ENCODE measurements at places on chromosomes 2 and 18.

DNA sequence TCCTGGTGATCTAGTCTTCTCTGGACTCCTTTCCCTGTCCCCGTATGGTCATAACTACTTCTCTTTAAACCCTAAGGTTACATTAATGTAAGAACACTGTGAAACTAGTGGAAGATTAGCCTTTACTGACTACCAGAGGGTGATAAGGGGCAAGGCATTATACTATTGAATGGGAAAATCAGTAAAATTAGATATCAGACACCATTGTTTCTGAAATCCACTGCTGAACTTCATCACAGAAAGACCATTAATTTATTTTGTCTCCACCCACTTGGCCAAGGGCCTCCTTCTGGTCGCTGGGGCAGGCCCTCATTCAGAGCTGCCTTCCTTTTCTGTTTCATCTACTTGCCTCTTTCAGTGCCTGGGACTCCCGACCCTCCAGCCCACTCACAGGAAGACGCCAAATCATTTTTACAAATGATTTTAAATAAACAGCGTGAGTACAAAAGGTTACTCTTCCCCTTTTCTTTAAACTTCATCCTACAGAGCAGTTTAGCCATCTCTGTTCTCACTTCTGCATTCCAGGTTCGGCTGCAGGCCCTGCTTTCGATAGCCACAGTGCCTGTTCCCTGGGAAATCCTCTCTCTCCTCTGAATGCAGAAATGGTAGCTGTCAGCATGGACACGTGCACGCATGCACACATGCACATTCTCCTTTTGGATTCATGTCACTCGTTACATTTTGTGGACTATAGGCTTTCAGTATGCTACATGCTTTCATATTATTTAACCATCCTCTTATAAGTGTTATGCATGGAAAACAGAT, 70.3 kb upstream of the DOCK10 start:
- peak; percentile 49 for DNase-seq

GRCh38 chr18:44815108-44815507, 134.4 kb downstream of the SETBP1 start:
- DNase-seq = no peak

GRCh38 chr2:49616800-49617199, 462.5 kb upstream of the FSHR start:
- peak; percentile 32 for DNase-seq

DNA sequence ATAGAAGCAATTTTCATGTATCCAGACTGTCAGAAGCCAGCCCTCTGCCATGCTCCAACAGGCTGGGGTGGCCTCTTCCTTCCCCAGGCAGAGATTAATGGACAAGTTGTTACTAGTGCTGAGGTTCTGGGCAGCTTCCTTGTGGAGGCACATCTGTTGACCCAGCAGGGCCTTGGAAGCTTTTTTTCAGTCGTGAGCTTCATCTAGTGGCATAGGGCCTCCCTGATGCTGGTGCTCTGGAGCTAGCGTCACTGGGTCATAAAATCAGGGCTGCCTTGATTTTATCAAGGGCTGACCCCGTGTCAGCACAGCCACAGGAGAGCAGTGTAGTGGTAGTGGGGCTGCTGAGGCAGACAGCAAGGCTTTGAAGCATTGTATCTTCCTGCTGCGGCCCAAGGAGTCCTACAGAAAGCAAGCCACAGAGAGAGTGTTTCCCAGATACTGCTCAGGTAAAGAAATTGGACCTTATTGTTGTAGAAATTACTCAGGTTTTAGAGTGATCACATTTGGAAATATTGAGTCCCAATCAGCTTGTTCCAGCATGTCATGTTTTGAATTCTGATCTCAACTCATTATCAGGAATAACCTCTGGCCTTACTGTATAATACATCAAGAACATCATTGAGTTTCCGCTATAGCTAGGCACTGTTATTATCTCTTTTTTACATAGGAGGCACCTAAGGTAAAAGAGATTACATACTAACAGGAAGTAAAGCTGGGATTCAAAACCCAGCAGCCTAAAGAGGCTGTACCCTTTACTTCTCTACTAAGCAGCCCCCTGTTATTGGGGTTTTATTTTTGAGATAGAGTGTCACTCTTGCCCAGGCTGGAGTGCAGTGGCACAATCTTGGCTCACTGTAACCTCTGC, 92.3 kb upstream of the ALPP start:
- no peak for DNase-seq

- DNase-seq = no peak
These were observed 93.8 kb upstream of the ODC1 start for GRCh38 chr2:10541775-10542432.

- DNase-seq = no peak
These were observed 1262.7 kb upstream of the NRXN1 start for GRCh38 chr2:52294628-52295027.

DNA sequence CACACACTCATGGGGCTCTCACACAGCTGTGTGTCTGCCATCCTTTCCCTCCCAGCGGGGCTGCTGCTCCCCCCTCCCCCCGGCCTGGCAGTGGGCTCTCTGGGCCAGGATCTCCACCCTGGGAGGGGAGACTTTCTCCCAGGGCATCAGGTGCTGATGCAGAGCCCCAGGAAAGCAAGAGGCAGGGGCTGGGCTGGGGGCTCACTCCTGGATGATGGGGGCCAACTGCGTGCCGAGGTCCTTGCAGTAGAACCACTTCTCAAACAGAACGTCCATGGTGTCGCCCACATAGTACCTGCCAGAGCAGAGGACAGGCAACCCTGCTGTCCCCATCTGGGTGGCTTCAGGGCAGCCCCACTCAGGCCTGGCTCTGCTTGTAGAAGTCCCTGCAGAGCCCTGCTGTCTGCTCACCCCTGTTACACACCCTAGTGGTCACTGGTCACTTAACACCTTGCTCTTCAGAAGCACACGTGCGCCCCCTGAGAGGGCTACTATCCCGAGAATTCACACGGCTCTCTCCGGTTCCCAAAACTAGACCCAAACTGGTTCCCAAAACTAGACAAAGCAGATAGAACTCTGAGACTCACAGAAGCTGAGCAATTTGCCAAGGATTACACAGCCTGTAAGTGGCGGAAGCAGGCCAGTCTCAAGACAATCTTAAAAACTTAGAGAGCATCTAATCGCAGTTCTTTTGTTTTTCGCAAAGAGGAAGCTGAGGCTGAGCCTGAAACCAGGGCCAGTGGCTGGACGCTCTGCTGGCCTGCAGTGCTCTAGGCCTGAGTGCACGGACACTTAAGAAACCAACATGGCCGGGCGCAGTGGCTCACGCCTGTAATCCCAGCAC, 6.6 kb upstream of the OXER1 start:
- DNase-seq = peak; percentile 37

DNA sequence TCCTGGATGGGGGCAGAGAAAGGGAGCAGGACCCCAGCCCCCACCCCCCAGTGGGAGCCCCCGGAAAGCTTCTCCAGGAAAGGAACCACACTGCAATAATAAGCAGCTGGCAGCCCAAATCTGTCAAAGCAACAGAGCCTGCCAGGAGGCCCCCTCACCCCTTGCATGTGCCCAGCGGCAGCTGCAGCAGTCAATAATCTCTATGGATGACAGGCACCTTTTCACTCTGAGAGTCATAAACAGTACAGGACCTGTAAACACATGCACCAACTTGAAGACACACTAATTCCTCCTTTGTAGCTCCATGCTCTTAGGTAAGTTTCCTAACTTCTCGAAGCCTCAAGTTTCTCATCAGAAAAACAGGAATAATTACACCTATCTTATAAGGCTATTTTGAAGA, 26.2 kb upstream of the KDM3A start:
- no peak for DNase-seq

DNA sequence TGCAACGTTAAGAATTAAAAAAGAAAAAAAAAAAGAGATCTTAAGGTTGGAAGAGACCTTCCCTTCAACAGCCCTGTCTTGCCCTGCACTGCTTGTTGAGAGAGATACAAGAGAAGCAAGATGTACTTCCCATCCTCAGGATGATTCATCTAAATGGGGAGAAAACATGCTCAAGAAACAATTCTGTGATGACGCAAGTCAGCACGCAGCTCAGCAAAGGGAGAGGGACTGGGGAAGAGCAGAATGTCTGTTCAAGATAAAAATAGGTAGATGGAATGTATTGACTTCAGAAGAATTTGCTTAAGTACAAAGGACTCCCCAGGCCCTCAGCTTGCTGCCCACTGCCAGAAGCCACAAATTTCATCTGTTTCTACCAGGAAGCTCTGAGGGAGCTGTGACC, 198.2 kb upstream of the SPRED2 start:
- DNase-seq = peak; percentile 86

DNA sequence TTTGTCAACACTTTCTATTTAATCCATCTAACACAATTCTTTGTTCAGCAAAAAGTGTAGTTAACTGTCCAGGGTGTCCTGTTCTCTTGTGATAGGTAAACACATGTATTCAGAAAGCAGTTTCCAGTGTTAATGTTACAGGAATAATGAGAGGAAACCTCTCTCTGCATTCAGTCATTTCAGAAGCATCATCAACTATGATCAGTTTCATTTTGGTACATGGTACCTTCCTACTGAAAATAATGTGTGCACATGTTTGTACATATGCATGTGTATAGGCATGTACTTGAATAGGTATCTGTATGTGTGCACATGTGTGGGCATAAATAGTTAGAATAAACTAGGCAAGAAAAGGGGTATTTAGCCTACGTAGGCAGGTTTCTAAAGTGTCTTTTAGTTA, 16.6 kb downstream of the EFEMP1 start:
- no peak for DNase-seq

GRCh38 chr18:31429623-31430022, 17.9 kb upstream of the DSG3 start:
- no peak for DNase-seq

DNA sequence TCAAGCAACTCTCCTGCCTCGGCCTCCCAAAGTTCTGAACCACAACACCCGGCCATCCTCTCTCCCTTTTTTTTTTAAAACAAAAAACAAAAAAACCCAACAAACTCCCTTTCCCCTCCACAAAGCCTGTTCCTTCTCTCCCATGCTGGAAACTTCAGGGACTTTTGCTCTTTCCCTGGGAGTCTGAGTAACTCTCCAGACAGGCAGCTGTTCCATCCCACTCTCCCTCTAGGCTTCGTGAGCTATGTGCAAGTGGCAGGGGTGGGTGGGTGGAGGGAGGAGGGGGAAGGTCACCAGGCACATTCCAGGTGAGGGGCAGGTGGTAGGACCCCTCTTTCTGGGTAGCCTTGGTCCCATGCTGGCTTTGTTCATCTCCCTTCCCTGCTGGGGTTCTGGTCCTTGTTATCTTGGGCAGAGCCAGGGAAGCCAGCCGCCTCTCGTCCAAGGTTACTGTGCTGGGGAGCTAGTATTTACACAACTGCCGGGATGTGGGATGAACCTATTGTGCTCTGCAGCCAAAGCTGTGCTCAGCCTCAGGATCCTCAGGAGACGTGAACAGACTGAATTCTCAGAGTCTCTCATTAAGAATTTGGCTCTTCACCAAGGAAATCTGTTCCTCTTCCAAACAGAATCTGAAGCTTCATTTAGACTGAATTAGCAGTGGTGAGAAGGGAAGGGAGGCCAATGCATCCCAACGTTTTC, 106.9 kb downstream of the LIPG start:
- peak; percentile 26 for DNase-seq

GRCh38 chr18:75202696-75203365, 6.1 kb downstream of the PTGR3 start:
- no peak for DNase-seq

GRCh38 chr2:287471-287885, 413 bp downstream of the ALKAL2 start:
- DNase-seq = peak; percentile 37

DNA sequence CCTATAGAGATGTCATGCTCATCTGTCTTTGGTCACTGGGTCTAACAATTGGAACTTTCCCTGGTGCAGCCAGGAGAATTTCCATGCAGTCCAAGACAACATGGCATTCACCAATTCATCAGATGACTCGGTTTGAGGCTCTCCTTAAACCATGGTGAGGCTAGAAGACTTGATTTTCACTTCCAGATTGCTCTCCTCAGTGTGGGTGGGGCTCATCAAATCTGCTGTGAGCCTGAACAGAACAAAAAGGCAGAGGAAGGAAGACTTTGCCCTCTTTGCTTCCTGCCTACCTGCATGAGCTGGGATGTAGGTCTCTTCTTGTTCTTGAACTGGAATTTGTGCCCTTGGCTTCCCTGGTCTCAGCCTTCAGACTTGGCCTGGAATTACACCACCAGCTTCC, 203.4 kb upstream of the TRIB2 start:
- DNase-seq = no peak

DNA sequence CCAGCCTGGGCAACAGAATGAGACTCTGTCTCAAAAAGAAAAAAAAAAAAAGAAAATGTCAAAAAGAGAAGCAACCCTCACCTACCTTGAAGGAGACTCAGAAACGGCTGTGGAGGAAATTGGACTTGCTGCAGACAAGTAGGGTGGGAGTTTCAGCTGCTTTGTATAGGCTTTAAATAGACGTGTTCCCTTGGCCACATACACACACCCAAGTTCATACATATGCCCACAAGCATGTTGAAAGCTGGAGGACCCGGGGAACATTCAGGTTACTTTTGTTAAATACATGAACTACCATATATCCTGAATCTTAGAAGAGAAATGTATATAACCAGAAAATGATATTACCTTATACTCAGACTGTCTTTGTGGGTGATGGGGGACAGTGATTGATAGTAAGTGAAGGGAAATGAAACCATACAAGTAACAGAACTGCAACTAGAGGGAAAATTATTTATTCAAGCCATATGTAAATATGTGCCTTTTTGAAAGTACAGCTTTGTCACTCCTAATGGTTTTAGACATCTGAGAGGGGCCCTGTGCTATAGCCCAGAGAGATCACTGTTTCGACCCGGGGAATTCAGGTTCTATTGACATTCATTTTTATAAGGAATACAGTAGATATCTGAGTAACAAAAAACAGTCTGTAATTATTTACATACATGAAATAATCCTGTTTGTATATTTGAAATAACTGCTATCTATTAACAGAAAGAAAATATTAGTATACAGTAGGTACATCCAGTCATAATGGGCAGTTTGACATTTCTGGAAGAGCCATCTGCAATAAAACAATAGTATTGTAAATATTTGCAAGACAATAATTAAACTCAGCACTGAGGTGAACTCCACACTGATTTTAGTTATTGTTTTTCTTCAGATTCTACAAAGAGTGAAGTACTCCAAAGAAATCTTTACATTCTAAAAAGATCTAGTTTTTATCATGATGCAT, 48.0 kb upstream of the TGIF1 start:
- DNase-seq = no peak

DNA sequence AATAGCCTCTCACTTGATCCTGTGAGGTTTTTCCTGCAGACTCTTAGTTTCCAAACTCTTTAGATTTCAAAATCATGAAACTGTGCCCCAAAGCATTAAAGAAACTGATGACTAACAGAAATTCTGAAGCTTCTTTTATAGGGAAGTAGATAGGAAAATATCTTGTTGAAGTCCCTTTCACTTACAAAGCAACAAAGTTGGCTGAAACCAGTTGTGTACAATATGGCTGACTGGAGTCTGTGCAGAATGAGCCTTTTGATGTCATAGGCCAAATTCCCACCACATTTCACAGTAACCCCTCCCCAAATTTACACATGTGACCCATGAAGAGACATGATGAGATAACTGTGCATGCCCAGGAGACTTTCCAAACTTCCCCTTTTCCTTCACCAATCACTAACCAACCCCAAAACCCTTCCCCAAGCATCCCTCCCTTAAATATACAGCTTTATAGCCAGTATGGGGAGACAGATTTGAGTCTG, 61.7 kb upstream of the NCK2 start:
- DNase-seq = no peak

DNA sequence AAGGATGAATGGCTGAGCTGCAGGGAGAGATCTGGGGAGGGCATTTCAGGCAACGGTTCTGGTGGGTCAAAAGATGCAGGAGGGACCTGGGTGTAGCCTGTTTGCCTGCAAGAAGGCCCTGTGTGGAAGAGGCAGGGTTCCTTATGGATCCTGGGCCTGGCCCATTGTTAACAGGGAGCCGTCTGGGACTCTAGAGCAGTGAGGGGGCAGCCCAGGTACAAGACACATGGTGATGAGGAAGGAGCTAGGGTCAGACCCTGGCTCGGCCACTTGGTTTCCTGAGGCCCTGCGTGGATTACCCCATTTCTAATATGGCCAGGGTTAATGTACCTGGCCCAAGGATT, 124.9 kb downstream of the GLI2 start:
- no peak for DNase-seq
